ENCODE measurements at places on chromosomes 4 and X.
A peak's percentile ranks its signal among the peaks of the same experiment; 100 is the strongest.

GRCh38 chr4:158965226-158965625 is 137.7 kb upstream of the RAPGEF2 start:
- DNase-seq = no peak

DNA sequence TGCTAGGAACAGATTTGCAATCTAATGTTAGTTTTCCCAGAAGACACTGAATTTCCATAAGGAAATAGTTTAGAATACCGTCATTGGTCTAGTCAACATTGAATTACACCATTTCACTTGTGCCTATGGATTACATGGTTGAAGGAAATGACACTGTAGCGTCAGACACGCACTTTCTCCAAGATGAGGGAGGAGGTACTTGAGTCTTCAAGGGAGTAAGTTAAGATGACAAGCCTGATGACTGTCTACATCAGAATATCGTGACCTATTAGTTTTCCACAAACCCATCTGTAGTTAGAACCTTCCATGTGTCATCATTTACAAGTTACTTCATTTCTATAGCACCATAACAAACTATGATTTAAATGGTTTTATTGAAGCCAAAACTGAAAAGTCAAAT is 153.7 kb downstream of the AMELX start:
- no peak for DNase-seq

DNA sequence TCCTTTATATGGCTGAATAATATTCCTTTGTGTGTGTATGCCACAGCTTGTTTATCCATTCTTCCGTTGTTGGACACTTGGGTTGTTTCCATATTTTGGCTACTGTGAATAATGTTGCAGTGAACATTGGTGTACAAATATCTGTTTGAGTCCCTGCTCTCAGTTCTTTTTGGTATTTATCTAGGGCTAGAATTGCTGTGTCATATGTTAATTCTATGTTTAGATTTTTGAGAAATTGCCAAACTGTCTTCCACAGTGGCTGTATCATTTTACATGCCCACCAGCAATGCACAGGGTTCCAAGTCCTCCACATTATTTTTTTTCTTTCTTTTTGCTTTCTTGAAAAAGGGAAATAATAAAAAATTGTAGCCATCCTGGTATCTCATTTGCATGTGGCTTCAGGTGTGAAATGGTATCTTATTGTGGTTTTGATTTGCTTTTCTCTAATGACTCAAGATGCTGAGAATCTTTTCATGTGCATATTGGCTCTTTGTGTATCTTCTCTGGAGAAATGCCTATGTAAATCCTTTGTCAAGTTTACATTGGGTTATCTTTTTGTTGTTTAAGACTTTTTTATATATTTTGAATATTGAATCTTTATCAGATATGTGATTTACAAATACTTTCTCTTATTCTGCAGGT is 129.7 kb downstream of the RAPGEF2 start:
- no peak for DNase-seq

- no peak for DNase-seq
Measured at GRCh38 chr4:119739796-119740195, 111.2 kb upstream of the PDE5A start.

DNA sequence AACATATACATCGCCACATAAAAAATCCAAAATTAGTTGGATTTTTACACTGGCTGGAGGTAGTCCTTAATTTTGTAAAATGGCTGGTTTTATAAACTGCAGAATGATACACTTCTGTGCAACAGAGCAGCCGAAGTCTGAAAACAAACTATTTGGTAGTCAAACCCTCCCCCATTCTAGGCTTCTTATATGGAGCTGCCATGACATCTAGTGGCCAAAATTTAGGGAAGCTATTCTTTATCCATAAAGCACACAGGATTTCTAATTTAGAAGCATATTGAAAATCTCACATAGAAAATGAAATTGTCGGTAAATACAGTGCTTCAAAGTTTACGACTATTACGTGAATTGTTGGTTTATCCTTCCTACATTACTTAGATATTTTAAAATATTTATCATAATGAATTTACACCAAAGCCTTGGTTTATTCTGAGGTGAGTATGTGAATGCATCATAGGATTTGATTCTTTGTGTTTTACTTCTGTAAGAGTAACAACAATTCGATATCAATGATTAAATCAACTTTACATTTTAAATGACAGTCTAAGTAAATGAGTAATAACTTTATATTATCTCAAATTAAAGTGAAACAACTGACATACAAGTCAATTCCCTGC is 113.4 kb upstream of the FAM241A start:
- DNase-seq = peak; percentile 52

GRCh38 chr4:168540503-168541265 is 43.8 kb downstream of the PALLD start:
- no peak for DNase-seq

- no peak for DNase-seq
Measured at GRCh38 chr4:56099378-56099786, 150.6 kb downstream of the CEP135 start.

DNA sequence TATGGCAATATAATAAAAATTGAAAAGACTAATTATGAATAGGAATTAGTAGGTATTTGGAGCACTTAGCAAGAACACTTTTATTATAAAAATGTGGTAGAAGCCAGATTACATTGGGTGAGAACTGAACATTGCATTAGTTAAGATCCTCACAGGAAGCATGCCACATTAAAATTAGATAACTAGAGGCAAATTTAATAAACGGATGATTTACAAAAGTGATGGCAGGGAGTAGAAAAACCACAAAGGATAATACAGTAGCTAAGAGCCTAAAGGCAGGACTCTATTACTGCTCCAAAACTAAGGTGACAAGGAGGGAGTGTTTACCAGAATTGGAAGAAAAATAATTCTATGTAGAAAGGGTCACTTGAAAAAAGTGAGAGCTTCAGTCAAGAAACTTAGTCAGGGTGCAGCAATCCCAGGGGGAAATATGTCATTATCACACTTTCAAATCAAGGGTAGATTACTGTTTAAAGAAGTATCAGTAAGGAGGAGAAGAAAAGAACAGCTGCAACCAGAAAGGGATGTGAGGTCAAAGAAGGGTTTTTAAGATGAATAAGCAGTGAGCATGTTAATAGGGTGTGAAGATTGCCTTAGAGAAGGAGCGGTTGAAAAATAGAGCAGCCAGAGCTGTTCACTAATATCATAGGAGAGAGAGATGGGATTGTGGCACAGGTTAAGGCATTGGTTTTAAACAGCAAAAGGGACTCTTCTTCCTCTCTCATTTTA is 84.6 kb downstream of the NDST4 start:
- no peak for DNase-seq

DNA sequence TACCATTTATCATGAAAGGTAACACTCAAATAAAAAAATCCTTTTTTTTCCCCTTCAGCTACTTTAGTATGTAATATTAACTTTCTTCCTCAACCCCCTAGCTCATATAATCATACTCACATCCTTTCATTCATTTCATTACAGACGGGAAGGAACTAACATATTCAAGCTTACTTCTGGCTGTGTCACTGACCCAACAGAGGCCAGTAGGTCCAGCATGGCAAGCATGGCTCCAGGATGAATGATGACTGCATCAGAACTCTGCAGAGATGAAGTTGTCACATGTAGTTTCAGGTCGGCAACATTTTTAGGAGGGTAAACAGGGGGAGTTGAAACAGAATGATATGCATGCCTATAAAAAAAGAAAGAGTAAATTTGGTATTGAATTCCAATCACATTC is 163.4 kb downstream of the WDFY3 start:
- DNase-seq = no peak

GRCh38 chr4:31183256-31183655 is 463.1 kb downstream of the PCDH7 start:
- no peak for DNase-seq

- DNase-seq = no peak
Measured at GRCh38 chr4:165684177-165684805, 188.7 kb upstream of the TLL1 start.

DNA sequence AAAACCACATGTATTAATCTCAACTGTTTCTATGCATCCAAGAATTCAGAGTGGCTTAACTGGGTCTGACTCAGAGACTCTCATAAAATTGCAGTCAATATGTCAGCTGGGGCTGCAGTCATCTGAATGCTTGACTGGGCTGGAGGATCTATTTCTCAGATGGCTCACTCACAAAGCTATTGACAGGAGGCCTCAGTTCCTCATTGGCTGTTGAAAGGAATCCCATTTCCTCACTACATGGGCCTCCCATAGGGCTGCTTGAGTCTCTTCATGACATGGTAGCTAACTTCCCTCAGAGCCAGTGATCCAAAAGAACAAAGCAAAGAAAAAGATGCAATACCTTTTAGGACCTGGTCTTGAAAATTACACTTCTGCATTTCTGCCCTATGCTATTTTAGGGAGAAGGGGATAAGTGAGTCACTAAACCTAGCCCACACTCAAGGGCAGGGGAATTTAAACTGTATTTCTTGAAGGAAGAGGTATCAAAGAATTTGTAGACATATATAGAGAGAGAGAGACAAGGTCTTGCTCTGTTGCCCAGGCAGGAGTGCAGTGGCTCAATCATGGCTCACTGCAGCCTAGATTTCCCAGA is 9.8 kb downstream of the SCFD2 start:
- no peak for DNase-seq

DNA sequence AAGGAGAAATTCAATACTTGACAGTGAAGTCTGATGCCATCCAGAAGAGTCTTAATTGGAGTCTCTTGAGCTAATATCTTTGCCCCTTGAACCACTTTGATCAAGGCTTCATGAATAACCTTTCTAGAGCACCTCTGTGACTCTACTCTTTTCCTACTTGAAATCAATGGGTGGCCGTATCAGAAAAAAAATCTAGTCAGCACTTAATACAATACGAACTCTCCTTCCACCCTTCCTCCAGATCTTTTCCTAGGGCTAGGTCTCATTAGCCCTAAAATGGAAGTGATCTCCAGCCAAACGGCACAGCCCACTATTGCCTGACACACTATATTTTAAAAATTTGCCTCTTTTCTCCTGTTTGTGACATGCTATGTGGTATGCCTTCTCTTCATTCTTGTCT is 129.6 kb upstream of the TLL1 start:
- DNase-seq = no peak

- DNase-seq = no peak
Measured at GRCh38 chr4:101669138-101669831, 121.2 kb upstream of the BANK1 start.

DNA sequence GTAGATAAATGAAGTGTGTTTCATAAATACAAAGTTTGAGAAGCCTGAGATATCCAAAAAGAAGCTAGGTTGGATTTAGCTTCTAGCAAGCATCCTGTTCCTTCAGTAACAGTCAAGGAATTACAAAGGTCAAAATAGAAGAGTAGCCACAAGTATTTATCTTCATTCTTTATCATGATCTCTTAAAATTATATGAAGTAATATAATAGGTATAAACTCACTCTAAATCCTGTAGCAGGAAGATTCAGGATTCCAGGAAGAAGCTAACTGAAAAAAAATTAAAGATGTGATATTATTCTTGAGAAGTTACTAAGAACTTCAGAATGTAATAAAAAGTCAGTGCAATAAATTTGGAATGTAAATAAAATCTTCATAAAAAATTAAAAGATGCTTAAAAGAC is 31.1 kb upstream of the RXFP1 start:
- DNase-seq = no peak

DNA sequence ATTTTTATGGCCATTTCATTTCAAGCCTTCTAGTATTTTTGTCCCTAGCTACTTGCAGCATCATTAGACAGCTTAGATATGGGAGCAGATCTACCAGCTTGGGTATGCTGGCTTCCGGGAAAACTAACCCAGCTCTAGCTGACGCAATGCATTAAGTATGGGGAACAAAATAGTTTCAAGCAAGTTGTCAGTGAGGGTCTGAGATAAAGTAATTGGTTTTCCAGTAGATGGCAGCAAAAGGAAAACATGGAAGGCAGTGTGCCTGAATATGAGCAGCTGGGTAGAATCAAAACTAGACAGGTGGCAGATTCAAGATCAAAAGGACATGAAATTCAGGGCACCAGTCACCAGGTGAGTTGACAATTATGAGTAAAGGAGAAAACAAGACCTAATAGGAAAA is 340.9 kb upstream of the CTSO start:
- DNase-seq = peak; percentile 32

GRCh38 chrX:786441-786881 is 155.9 kb downstream of the SHOX start:
- no peak for DNase-seq

DNA sequence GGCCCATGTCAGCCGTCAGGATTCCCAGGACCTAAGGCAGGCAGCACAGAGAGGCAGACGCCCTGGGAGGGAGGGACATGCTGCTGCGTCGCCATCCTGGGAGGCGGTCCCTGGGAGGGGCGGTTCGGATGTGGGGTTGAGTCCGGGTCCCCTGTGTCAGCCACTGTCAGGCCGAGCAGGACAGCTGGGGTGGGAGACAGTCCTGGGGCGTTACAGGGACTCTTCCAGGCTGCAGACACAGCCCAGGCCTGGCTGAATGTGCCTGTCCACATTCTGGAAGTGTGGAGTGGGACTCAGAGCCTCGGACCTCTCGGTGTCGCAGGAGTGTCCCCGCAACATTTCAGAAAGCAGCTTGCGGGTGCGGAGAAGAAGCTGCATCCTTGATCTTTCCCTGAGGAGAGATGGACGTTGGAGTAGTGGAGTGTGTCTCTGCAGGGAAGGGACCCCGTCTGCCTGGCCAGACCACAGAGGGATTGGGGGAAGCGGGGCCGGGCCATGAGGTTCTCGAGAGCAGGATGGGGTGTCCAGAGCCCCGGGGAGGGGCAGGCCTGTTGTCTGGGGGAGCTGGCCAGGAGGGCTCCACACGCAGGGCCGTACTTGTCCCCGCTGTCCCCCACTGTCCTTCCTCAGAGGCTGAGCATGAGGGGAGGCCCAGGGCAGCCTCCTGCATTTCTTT is 6.1 kb downstream of the AKAP17A start:
- no peak for DNase-seq

DNA sequence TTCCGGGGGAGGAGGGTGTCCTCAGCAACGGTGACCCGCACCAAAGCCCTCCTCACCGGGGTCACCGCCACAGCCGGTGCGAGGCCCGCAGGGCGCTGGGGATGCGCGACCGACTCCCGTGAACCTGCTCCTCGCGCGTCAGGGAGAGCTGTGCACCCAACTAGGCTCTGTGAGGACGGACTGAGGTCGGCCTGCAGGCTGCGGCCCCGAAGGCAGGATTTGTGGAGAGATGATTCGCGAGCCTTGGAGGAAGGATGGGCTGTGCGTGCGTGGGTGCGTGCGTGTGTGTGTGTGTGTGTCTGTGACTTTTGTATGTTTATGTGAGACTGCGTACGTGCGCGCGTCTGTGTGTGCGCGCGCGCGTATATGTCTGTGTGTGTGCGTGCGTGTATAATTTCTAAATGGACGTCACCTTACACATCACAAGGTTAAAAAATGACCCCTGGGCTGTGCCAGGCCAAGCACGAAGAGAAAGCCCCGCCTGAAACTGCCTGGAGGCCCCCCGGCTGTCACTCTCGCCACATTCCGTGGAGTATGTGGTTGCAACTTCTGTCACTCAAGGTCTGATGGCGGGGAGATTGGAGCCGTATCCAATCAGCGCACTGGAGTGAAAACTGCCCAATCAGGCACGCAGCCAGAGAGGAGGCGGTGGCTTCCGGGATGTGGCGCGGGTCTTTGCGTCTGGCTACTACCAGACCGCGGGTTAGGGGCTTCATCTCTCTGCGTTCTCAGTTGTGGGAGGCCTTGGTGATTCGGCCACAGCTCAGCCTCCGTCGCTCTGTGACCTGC is at the start of gene ZNF141:
Gene ZNF141, plus strand, starts transcription at position 672 of the 789 bp plus-strand sequence. CDS start 170 bp downstream, outside the sequence.
- peak; percentile 98 for DNase-seq

GRCh38 chr4:572594-572993 is 3.5 kb downstream of the TMEM271 start:
- no peak for DNase-seq

GRCh38 chr4:107248571-107248970 is 212.5 kb upstream of the DKK2 start:
- no peak for DNase-seq

Measured in NCI-H2081 (cell line).